Non-pigmented ciliary epithelial cell (primary cell): ENCODE measurements at places on chromosomes 5 and 9.

DNA sequence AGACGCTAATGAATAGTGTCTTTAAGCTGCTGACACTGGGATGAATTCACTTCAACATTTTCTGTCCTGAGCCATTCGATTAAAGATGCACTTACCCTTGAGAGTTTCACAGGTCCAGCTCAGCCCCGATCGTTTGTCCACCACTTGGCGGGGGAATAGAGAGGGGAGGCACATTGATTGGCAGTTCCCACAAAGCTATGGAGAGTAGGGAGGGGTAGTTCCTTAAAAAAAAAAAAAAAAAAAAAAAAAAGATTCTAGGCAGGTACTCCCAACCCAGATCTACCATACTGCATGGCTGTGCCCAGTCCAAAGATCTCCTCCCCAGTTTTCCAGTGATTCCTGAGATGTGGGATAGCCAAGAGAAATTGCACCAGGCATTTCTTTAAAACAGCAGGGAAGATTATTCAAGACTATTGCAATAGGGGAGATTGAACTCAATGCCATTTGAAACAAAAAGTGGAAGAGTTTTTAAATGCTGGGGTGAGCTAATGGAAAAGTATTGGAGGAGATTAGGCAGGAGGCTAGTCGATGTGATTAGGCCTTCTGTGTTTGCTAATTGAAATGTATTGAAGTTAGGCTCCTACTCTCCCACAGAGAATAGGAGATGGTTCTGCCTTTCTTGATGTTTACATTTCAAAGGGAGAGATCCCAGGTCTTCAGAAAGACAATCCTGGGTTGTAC lies 2217.4 kb upstream of the WWC1 start:
- DNase-seq, result no peak

GRCh38 chr5:2848619-2849018 lies 97.1 kb upstream of the IRX2 start:
- DNase-seq, result no peak

- peak; percentile 96 for DNase-seq
Measured at GRCh38 chr9:98488571-98489312, 220.0 kb downstream of the GABBR2 start.

DNA sequence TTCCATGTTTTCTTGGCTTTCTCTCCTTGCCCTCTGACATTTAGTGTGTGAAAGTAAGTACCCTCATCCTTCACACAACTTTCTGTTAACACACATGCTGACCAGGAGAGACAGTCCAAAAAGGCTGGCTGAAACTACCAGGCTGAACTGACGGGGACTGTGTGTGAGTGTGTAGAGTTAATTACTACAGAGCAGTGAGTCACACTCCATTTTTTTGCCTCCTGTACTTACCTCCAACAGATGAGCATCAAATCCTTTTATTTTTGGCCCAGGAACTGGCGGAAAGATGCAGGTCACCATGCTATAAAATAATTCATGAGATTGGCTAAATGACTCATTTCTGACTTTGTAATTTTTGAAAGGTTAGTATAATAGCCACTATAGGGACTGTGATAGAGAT lies 20.2 kb upstream of the AGXT2 start:
- DNase-seq, result no peak

DNA sequence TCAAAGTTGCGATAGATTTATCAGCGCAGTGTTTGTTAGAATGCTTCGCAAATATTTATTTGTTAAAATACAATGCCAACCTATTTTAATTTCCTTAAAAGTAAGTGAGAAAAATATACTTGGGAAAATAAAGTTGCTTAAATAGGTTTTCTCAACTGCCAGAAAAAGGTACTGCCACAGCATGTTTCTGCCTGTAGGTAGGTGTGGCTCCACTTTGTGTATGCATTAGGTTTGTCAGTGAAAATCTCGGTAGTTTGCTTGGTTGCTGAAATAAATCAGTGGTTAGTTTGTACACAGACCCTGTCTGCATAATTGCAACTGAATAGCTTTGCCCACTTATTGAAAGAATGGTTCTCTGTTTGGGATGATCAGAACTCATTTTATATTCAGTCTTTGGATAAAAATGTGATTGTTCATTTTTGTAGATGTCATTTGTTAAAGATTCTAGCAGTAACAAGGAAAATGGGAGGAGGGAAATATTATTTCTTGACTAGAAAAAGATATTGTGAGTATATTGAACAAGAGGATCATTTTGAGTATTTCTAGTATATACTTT lies 25.7 kb downstream of the C9orf85 start:
- no peak for DNase-seq

GRCh38 chr9:92989561-92989960 lies 42.2 kb downstream of the FGD3 start:
- DNase-seq, result no peak

DNA sequence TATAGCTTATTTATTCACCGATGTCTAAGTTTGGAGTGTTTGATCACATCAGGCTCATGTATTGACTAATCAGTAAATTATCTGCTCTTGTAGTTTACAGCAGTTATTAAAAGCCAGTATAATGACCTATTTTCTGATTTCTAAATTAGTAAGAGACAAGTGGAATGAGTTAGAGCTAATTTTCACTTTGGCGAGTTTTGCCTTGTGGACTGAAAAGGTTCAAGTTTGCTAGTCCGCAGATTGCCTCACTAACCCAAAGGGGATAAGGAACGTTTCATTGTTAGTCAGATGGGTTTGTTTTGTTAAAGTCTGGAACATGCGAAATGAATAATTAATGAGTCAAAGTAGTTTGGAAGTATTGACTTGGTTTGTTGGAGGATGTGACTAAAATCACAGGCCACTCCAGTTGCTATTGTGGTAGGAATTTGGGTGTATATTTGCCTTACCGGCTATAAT lies 40.1 kb downstream of the SMARCA2 start:
- DNase-seq, result peak; percentile 38

GRCh38 chr5:298737-299125 lies 22.8 kb upstream of the AHRR start:
- DNase-seq, result no peak

- DNase-seq, result no peak
Measured at GRCh38 chr5:31824869-31825517, 186.1 kb downstream of the PDZD2 start.
